Ascending aorta (tissue), 2 donors: ENCODE measurements at places on chromosomes 6 and 20.

GRCh38 chr6:152952866-152953509 is 29.9 kb downstream of the FBXO5 start:
- H3K27me3 ChIP-seq: no peaks in the 10 kb centered on the region
- H3K27ac ChIP-seq: no peak overlapping the region
- no peaks in the 10 kb centered on the region for H3K4me1 ChIP-seq
- H3K4me3 ChIP-seq: no peak overlapping the region
- DNase-seq: no peak
- H3K36me3 ChIP-seq: no peaks in the 10 kb centered on the region

- H3K27ac ChIP-seq: no peak overlapping the region
- no peaks in the 10 kb centered on the region for H3K36me3 ChIP-seq
- H3K4me1 ChIP-seq: peaks cover 9% of the 10 kb centered on the region
- no peaks in the 10 kb centered on the region for H3K27me3 ChIP-seq
- H3K4me3 ChIP-seq: no peak overlapping the region
These were observed 1.8 kb upstream of the FRK start for GRCh38 chr6:116062496-116062895.

DNA sequence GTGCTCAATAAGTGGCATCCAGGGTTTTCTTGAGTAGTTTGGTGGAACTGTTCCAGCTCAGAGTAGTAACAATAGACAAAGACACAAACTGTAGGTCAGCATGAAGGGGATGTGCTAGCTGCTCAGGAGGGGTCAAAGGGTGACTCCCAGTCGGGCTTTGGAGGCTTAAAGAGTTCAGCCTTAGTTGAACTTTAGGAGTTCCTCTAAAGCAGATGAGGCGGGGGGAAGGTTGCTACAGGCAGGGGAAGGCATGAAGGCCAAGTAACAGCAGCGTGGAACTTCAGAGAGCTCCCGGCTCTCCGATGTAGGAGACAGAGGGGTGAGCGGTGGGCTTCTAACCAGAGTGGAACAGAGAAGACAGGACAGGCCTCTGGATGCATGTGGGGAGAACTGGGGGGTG is 115.5 kb upstream of the CD93 start:
- H3K4me1 ChIP-seq: no peaks in the 10 kb centered on the region
- DNase-seq: no peak
- no peak overlapping the region for H3K27ac ChIP-seq
- no peak overlapping the region for H3K4me3 ChIP-seq
- no peaks in the 10 kb centered on the region for H3K36me3 ChIP-seq

GRCh38 chr6:145813285-145814034 is 1.1 kb downstream of the FBXO30 start:
- no peaks in the 10 kb centered on the region for H3K36me3 ChIP-seq
- H3K27me3 ChIP-seq: no peaks in the 10 kb centered on the region
- H3K27ac ChIP-seq: peak overlapping the region; percentile 94

DNA sequence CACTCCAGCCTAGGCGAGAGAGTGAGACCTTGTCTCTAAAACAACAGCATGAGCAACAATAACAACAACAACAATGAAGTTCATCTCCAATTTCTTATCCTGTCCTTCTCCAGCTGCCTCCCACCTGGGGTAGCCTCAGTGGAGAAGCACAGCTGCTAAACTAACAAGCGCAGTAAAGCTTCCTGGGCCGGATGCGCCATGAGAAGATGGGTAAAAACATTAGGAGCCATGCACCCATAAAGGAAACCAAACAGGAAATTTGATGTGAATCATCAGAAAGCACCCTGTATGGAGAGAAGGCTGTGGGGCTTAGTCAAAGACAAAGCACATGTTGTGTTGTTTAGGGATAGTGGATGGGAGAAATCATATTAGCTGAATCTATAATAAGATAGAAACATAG is 61.1 kb upstream of the CCN6 start:
- no peak overlapping the region for H3K4me3 ChIP-seq
- no peak overlapping the region for H3K27ac ChIP-seq
- no peaks in the 10 kb centered on the region for H3K36me3 ChIP-seq
- H3K27me3 ChIP-seq: no peaks in the 10 kb centered on the region
- DNase-seq: no peak
- no peaks in the 10 kb centered on the region for H3K4me1 ChIP-seq

- H3K4me1 ChIP-seq: no peaks in the 10 kb centered on the region
- no peak overlapping the region for H3K27ac ChIP-seq
- no peak for DNase-seq
- H3K27me3 ChIP-seq: no peaks in the 10 kb centered on the region
These were observed 2.2 kb upstream of the NNAT start for GRCh38 chr20:37518606-37519507.

- DNase-seq: no peak
- H3K4me3 ChIP-seq: no peak overlapping the region
- H3K4me1 ChIP-seq: peaks cover 15% of the 10 kb centered on the region
- no peaks in the 10 kb centered on the region for H3K36me3 ChIP-seq
- no peaks in the 10 kb centered on the region for H3K27me3 ChIP-seq
These were observed 51.3 kb downstream of the DAAM2 start for GRCh38 chr6:39843305-39844020.

DNA sequence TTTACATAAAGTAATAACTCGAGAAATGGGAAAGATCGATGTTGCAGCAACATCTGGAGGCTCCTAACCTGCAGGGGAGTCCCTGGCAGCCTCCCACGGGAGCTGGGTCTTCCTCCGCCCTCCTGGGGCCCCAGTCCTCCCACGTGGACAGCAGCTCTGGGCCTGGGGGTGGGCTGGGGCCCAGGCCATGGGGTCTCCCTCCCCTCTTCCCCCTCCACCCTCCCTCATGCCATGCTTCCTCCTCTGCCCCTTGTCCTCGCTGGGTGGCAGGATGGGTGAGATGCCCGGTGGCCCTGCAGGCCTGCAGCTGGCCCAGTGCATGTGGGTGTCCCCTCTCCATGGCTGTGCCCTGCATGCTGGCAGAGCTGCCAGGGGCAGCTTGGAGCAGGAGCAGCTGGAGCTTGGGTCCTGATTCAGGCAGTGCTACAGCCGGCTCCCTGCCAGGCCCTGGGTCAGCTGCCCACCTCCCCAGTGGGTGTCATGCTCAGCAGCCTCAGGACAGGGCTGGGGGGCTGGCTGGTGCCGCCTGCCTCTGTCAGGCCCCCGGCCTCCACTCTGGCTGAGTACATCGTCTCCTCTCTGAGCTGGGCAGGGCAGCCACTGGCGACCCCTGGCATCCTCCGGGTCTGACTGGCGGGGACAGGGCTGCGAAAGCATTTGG is 48.9 kb upstream of the BHLHE23 start:
- H3K4me3 ChIP-seq: no peak overlapping the region
- DNase-seq: peak; percentile 52
- H3K36me3 ChIP-seq: no peaks in the 10 kb centered on the region
- peaks cover 5% of the 10 kb centered on the region for H3K4me1 ChIP-seq
- H3K27ac ChIP-seq: no peak overlapping the region
- H3K27me3 ChIP-seq: no peaks in the 10 kb centered on the region

DNA sequence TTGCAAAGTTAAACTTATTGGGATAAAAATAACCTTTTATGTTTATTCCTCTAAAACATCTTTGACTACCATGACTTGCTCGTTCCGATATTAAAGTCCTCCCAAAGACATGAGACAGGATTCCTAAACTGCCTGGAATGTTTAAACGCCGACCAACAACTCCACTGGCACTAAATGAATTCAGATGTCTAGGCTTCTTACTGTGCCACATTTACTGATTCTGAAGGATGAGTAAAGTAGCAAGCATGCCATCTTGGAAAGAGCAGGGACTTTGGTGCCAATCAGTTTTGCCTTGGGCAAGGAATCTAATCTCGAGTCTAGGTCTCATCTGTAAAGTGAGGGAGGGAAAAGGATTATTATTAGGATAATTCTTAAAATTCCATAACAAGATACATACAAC is 25.3 kb downstream of the MBOAT1 start:
- no peaks in the 10 kb centered on the region for H3K36me3 ChIP-seq
- no peaks in the 10 kb centered on the region for H3K27me3 ChIP-seq
- H3K4me1 ChIP-seq: no peaks in the 10 kb centered on the region
- no peak for DNase-seq

DNA sequence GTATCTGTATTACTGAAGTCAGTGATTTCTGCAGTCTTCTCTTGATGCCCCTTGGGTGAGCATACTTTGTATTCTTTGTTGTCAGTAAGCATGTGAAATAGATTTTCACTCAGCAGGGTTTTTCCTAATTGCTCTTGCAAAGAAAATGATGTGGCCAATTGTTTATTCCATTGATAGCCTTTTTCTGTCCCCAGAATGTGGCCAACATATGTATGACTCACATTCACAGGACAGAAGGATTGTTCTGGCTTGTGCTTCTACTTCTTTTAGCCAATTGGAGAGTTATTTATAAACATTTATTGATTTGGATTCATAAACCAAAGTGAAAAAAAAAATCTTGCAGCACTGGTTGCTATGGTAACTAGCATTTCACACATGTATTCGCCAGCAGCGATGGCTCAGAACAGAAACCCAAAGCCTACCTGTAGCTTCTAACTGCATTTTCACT is 54.4 kb upstream of the RBM24 start:
- no peaks in the 10 kb centered on the region for H3K27me3 ChIP-seq
- H3K4me1 ChIP-seq: no peaks in the 10 kb centered on the region
- no peak for DNase-seq
- H3K27ac ChIP-seq: no peak overlapping the region
- no peak overlapping the region for H3K4me3 ChIP-seq
- no peaks in the 10 kb centered on the region for H3K36me3 ChIP-seq
